ENCODE measurements at places on chromosomes 5 and 9.
A peak's percentile ranks its signal among the peaks of the same experiment; 100 is the strongest.

- DNase-seq, result no peak
Measured at GRCh38 chr5:15354021-15354420, 146.0 kb upstream of the FBXL7 start.

GRCh38 chr9:14258660-14259239, 55.2 kb downstream of the NFIB start:
- no peak for DNase-seq

DNA sequence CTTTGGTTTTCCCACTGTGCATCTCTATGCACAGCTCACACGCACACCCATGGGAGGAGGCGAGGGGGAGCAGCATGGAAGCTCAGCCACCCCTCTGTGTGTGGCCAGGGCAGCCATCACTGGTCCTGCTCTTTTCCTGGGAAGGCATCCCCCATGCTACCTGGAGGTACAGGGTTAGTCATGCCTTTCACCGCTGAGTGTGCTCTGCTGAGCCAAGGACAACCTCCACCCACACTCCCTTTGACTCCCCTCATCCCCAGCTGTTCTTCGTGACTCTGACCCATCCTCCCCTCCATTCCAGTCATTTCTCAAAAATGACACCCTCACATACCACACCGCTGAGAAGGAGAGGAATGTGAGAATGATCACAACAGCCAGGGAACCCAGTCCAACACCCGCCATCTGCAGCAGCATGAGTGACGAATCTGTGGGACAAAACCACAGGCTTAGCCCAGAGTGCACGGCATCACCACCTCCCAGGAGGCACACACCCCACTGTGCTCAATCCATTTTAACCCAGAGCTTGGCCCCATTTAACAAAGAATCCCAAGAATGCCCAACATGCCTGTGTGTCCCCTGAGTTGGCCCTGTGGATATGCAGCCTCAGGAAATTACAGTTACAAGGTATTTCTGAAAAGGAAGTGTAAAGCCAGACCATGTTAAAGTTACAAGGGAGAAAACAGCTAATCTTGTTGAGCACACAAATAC, 133.4 kb downstream of the SUSD1 start:
- no peak for DNase-seq

DNA sequence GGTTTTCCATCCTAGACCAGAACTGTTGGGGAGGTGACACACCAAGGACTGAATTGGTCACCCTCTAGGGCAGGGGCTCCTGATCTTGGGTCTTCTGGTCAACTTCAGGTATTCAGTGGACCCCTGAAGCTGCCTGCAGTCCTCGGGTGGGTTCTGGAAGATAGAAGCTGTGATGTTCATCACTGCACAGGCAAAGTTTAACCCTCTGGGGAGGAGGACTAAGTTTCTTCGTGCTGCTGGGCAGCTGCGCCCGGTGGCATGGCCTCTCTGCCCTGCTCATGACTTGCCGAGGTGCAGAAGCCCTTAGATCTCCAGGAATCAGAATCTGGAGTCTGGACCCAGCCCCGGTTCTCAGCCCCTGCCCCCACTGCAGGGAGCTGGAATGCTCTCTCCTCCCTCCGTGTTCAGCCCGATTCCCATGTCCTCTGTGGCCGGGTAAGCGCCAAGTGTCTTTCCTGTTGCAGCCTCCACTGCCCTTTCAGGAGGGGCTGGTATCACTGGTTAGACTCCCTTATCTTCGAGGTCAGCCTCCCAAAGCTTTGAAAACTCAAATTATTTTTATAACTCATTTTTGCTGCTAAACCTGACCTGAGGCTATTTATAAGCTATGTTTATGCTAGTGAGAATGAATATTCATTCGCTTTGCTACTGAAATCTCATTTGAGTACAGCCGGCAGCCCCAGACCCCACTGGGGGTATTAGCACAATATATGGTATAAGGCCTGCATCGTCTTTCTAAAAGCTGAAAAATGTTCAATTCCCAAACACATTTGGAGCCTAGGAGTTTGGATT, 1.7 kb downstream of the LAMC3 start:
- DNase-seq, result no peak

- peak; percentile 7 for DNase-seq
Measured at GRCh38 chr9:23322392-23322791, 503.6 kb downstream of the ELAVL2 start.
